ENCODE measurements at places on chromosomes 7 and 10.

DNA sequence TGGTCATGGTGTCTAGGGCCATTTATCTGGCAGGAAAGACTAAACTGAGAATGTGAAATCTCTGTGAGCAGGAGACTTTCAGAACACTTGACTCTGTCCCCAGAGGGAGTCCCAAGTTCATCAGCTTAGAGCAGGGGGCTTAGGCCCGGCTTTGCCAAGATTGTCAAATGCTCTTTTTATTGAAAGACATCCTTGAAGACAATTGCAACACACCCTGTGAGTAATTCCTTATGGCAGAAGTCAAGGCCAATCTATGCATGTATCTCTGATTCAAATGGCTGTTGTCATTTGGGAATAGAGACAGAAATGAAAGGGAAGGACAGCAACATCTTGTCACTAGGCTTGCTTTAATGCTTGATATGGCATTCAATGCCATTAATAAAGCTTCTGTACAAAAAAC is 33.7 kb downstream of the BAMBI start:
- DNase-seq = no peak

DNA sequence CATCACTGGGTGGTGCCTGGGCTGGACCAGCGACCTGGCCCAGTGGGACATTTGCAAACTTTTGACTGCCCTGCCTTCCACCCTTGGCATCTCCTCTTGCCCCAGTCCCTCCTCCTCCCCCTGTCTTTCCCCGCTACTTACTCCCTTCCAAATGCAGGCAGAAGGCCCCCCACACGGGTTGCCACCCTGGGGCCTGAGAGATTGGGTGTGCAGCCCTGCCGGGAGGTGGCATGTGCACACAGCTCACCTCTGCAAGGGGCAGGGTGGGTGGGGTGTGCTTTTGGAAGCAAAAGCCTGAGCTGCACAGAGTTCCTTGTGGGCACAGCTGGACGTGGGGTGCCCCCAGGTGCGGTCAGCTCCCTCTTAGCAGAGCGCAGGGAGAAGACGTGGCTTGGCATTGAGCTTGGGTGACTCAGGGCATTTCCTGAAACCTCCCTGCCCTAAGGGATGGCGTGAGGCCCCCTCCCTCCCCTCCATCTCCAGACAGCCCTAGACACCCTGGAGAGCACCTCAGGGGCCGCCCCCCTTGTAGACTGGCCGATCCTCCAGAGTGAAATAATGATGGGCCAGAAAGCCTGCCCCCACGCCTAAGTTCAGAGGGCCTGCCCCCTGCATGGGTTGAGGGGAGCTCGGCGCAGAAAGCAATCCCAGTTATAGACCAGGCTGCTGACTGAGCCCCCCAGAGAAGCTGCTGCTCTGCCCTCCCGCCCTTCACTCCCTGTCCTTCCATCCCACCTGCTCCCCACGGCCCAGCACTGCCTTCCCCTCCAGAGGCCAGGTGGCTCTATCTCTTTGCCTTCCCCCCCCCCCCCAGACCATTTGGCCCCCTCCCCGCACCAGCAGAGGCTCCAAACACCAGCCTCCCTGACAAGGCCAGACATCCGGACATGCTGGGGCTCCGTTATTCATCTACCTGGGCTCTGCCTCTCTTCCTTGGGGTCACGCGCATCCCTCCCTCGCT is 2.3 kb upstream of the SHH start:
- no peak for DNase-seq

- no peak for DNase-seq
These were observed 59.1 kb upstream of the PPP2R2D start for GRCh38 chr10:131841661-131842139.

- DNase-seq = no peak
These were observed 45.3 kb upstream of the GTF2I start for GRCh38 chr7:74612015-74612829.

GRCh38 chr7:152987656-152988055 is 228.1 kb downstream of the ACTR3B start:
- no peak for DNase-seq

DNA sequence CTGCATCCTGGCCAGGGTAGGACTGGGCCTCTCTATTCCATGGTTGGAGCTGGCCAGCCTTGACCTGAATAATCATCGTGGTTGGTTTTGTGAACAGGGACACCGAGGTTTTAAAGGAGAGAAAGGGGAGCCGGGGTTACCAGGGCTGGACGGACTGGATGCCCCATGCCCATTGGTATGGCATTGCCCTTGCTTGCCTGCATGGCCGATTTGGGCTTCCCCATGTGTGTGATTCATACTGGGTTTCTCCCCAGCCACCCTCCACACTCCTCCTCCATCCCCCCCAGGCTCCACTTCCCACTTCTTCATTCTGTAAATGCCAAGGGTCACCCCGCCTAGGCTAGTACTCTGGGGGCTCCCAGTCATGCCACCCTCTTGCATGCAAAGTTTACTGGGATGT is 98.8 kb upstream of the MACROH2A2 start:
- DNase-seq = no peak

DNA sequence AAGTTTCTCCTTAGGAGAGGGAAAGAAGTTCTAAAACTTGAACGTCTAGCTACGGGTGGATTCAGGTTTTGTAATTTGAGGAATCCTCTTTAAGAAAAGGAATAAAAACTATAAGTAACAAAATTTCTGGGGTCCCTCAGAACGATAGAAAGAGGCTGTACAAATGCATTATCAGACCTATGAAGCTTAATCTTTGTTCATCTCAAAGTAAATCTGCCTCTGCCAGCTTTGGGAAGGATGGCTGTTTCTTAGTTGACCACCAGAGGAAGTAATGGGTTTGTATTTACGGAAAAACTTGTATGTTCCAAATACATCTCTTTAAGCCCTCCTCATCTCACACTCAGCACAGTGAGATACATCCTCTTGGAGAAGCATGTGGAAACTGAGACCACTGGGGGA is 864 bp downstream of the PSTK start:
- peak; percentile 60 for DNase-seq

DNA sequence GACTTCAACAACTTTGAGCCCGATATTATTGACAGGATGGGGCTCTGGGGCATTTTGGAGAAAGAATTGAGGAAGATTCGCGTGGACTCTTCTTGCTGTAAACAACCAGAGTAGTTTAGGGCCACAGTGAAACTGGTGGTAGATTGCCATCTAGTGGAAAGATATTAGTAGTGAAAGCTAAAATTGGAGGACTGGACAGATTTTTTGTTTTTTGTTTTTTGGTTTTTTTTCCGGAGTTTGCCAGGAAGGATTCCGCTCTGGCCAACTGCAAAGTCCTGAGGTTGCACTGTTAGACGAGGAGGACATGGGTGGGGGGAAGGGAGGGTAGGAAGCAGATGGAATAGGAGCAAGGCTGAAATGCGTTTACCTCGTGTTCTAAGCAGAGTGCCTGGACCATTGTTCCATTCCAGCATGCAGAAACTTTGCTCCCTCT is 11.7 kb downstream of the NOBOX start:
- DNase-seq = peak; percentile 72

DNA sequence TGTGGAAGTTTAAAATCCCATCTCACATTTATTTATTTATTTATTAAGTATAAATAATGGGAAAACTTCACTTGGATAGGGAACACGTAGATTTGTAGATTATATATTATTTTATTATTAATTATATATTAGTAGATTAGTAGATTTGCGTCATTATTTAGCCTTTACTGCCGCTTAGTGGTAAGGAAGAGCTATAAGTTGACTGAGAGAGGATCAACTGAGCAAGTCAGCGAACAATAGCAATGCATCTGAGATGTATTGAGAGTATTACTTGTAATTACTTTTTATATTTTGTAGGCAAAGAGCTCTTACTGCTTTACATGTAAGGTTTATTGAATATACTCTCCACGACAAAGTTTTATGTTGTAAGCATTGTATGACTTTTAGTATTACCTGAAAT is 244.5 kb upstream of the ANKRD30A start:
- peak; percentile 25 for DNase-seq

DNA sequence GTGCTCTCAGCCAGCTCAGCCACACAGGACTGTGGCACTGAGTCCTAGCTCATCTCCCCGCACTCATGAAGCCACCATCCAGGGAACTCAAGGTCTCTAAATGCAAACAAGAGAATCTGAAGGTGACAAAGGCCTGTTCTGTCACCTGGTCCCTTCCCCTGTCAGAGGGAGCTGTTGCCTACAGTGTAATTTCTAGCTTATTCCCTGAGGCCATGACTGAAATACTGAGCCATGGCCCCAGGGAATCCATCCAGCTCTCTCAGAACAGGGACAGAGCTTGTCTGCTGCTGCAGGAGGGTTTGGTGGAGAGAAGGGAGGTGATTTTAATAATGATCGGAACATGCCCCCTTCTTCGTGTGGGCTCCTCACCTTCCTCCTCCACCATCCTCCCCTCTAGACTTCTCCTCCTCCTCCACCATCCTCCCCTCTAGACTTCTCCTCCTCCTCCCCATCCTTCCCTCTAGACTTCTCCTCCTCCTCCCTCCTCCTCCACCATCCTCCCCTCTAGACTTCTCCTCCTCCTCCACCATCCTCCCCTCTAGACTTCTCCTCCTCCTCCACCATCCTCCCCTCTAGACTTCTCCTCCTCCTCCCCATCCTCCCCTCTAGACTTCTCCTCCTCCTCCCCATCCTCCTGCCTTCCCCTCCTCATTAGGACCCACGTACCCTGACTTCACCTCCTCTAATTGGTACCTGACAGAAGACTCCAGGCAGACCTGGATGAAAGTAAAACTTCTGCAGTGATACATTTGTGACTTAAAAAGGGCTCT is 338.0 kb upstream of the MKI67 start:
- DNase-seq = no peak

DNA sequence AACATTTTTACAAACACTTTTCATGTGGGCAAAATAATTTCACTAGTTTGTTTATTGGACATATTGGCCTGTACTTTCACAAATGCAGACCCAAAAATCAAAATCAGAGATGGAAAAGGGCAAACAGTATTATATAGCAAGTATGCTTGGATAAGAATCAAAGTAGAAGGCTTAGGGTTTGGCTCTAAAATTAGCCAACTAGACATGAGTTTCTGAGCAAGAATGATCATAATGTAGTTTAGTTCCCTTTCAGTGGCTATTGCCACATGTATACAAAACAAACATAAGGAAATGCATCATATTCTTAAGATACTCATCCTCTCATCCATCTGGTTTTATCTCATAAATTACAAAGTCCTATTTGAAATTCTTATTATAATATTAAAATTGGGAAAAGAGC is 132.5 kb downstream of the IMMP2L start:
- DNase-seq = no peak

DNA sequence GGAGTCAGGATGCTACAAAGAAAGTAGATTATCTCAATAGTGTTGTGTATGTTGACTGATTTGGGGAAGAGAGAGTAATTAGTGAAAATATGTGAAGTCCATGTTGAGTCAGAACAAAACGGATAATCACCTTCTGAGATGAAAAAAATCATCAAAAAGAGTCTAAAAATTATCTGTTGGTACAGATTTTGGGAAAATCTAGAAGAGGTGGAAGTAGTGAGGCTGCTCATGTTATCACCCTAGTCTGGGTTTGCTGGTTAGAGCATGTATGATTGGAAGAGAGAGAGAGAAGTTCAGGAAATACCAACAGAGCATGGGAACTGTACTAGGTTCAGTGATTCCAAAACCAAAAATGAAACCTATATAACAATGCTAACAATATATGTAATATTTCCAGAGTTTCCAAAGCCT is 12.3 kb downstream of the RPA3 start:
- no peak for DNase-seq

DNA sequence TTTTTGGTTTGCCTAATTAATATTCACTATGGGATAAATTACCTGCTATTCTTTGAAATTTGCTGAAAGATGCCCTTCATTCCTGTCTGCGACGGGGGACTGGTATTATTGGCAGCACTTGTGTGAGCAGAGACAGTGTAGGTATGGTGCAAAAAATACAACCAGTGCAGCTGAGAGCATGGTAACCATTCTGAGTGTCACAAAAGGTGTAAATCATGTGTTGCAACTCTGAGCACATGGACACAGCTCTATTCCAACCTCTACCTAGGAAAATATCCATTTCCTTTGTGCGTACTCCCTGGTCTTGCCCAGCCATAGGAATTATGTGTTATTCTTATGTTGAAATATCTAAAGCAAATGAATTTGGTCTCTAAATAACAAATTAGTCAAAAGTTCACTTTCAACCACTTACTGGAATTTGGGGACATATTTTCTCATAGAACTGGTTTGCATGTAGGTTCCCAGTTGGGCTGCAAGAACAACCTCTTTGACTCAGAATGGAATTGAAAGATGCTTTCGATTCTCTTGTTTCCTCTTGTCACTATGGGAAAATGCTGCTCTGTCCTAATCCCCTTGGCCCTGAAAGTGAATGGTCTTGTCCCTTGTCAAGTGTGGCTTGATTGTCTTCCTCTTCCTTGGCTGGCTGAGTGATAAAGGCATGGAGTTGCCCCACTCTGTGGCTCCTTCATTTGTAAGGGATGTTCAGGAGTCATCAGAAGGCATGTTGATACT is 57.0 kb downstream of the CELF2 start:
- no peak for DNase-seq

- DNase-seq = peak; percentile 69
These were observed 51.0 kb downstream of the TCF7L2 start for GRCh38 chr10:113000876-113001598.

DNA sequence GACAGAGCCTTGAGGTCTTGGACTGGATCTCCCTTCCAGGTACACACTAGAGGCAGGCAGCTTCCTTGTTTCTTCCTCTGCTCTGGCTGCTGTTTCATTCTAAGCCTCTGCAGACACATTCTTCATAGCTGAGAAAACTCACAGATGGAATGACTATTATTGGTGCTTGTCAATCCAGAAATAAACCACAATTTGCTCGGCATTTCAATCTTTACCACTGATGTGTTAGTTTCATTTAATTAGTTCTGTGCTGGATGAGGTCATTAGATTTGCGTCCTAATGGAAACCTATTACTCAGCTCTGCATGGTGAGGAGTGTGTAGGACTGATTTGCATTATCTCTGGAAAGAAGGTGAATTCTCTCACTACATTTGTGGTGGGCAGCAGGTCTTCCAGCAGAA is 392.5 kb downstream of the NRG3 start:
- DNase-seq = no peak

- DNase-seq = no peak
These were observed at the start of gene GIMAP1 for GRCh38 chr7:150716368-150716767. Gene GIMAP1 (plus strand): TSS chr7:150716613. CDS start chr7:150719048, 2,435 bp downstream.

- no peak for DNase-seq
These were observed 261.5 kb downstream of the DIP2C start for GRCh38 chr10:427761-428519.

DNA sequence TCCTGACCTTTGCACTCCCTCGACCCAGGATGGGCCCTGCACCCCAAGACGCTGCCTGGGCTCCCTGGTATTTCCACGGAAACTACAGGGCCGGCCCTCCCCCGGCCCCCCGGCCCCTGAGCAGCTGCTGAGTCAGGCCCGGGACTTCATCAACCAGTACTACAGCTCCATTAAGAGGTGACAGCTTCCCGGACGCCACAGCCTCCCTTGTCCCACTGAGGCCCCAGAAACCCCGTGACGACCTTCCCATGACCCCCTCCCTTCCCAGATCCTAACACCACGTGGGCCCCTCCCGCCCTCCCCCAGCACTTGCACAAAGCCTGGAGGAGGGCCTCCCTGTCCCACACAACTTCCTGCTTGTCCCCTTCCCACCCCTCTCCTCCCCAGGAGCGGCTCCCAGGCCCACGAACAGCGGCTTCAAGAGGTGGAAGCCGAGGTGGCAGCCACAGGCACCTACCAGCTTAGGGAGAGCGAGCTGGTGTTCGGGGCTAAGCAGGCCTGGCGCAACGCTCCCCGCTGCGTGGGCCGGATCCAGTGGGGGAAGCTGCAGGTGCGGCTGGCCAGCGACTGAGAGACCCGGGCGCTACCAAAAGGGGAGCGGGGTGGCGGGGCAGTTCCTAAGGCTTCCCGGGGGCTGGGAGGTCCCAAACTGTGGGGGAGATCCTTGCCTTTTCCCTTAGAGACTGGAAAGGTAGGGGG is 5.7 kb downstream of the NOS3 start:
- DNase-seq = no peak

- no peak for DNase-seq
These were observed 286.1 kb upstream of the NPSR1 start for GRCh38 chr7:34371922-34372321.
